ENCODE measurements at places on chromosomes 1 and 21.
A peak's percentile ranks its signal among the peaks of the same experiment; 100 is the strongest.

- DNase-seq: no peak
Measured at GRCh38 chr1:3038571-3039181, 17.4 kb downstream of the ACTRT2 start.

GRCh38 chr1:54273092-54273794 is 73.3 kb downstream of the MRPL37 start:
- DNase-seq: peak; percentile 54

- no peak for DNase-seq
Measured at GRCh38 chr1:85571828-85572227, 8.7 kb upstream of the CCN1 start.

DNA sequence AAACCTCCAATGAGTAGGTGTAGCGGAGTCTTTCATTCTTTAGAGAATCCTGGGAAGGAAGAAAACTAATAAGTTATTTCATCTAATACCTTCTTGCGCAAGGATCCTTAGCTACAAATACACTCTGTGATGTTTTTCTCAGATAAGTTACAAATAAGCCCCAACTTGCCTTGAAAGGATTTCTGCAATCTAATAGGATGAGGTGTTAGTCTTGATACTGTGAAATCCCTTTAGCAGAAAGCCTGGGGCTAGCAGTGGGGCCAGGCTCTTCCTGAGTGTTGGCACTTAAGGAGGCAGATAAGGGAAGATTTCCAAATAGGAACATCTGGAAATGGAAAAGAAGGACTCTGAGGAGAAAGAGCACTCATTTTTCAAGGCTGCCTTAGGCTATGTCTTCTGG is 168.0 kb upstream of the DAB1 start:
- no peak for DNase-seq

DNA sequence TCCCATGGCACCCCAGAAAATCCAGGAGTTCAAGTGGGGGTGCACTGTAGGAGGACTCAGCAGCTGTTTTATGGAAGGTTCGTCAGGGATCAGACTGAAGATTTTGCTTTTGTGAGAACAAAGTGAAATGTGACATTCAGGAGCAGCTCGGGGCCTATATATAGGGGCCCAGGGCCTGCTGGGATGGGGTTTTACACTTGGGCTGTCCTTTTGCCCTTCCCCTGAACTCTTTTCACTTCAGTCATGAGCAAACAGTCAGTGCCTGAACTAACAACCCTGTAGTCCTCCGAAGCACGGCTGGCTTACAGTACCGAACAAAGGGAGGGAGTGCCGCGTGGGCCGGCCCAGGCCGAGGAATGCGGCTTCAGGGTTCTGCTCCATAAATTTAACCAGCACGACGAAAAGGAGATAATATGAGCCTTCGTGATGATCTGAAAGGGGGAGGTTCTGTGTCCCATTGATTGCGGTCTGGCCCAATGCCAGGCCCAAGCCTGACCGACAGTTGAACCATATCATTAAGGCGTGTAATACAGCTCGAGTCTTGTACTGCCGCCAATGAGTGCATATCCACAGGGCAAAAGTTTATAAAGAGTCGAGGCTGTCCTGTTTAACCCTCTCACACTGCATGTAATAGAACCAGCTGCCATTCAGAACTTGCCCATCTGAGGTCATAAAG is 139.9 kb downstream of the DHRS3 start:
- peak; percentile 100 for DNase-seq

DNA sequence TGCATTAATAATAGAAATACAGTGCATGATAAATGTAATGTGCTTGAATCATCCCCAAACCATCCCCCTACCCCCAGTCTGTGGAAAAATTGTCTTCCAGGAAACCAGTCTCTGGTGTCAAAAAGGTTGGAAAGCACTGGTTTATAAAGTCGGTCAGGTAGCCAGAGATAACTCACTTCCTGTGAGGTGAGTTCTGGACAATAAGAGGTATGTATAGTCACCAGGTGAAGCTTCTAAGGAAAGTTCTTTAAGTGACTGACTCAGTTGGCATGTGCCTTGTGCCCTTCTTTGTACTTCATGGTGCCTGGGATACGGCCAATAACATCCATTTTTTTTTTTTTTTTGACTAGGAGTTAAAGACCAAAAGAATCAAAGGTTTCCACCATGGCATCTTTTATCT is 103.7 kb downstream of the GPATCH2 start:
- DNase-seq: no peak

DNA sequence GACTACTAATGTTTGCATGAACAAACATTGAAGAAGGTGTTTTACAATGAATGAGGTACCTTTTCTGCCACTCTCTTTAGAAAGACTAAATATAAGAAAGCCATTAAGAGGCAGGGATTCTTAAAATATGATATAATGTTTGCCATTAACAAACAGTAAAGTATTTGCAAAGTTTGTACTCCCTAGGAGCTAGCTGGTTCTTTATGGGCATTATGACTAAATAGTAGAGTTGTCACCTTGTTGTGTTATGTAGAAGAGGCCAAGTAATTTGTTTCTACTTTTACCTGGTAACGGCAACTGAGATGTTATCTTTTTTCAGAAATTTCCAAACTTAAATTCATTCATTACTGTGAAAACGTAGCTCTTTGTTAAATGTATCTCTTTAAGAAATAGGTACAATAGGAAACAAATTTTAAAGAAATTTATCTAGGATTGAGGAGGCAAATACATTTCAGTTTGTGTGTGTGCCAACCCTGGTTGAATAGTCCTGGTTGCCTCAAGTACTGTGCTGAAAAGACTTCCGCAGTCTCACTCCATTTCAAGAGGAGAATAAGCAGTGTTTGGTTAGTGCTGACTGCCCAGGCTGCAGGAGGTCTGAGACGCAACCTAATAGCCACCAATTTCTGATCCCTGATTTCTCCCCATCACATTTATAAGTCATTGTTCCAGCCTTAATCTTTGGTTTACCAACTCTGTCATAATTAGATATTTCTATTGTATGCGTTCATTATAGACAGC is 52.1 kb downstream of the WDR3 start:
- no peak for DNase-seq

DNA sequence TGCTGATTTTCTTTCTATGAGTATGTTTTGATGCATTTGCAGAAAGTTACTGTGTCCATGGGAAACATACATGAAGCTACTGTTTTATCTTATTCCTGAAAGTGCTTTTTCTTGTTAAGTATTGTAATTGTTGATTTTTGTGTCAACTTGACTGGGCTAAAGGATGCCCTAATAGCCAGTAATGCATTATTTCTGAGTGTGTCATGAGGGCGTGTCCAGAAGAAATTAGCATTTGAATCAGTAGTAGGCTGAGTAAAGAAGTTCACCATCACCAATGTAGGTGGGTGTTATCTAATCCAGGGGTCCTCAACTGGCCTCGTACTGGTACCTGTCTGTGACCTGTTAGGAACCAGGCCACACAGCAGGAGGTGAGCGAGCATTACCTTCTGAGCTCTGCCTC is 760.2 kb downstream of the PLA2G4A start:
- DNase-seq: no peak

DNA sequence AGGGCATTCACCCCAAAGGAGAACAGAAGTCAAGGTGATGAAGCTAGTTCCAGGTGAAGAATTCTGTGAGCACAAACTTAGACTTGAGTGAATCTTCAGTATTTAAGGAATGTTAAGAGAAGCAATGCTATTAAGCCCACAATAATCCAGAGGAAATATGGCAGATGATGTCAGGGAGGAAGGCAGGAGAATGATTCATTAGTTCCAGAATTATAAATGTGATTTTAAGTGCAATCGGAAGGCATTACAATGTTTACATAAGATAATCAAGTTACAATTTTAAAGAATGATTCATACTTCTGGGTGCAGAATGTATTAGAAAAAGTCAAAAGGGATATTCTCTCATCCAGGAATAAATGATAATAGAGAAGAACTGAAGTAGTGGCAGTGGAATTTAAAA is 545.2 kb upstream of the BRINP3 start:
- DNase-seq: peak; percentile 43

GRCh38 chr1:180119837-180120236 is 34.8 kb upstream of the QSOX1 start:
- no peak for DNase-seq

DNA sequence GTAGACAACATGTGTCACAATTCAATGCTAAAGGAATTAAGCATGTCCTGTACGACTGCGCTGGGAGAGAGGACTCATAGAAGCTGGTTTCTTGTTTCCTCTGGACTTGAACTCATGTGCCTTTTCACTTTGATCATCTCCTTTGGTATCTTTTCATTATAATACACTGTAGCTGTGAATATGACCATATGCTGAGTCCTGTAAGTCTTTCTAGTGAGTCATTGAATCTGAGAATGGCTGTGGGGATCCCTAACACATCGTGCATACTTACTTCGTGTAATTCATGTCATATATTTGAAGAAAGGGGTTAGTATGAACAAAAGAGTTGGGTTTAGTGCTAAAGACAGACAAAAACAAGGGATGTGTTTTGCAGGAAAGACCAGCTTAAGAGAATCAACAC is 148.1 kb upstream of the RUNX1 start:
- no peak for DNase-seq

DNA sequence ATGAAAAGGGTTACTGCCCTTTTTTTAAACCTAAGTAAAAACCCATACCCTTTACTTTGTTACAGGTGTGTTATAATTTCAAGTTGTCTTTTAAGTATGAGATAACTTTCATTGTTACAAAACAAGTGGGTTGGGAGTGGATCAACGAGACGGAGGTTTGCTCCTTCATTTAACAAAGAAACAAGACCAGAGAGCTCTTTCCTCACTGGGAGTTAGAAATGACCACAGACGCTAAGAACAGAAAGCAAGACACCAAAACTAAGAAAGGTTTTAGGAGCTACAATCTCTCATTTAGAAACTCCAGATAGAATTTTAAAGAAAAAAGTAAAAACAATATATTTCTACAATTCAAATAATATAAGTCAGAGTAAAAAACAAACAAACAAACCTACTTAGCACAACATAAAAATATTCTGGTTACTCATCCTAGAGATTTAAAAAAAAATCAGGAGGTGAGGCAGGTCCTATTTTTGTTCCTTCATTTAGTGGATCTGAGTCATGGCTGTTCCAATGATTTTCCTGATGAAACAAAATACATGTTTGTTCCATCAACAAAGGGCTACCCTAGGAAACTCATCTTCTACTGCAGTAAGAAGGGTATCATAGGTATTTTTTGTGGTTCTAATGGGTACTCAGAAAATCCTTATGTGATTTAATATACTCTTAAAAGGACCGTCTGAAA is 33.0 kb downstream of the APP start:
- no peak for DNase-seq

DNA sequence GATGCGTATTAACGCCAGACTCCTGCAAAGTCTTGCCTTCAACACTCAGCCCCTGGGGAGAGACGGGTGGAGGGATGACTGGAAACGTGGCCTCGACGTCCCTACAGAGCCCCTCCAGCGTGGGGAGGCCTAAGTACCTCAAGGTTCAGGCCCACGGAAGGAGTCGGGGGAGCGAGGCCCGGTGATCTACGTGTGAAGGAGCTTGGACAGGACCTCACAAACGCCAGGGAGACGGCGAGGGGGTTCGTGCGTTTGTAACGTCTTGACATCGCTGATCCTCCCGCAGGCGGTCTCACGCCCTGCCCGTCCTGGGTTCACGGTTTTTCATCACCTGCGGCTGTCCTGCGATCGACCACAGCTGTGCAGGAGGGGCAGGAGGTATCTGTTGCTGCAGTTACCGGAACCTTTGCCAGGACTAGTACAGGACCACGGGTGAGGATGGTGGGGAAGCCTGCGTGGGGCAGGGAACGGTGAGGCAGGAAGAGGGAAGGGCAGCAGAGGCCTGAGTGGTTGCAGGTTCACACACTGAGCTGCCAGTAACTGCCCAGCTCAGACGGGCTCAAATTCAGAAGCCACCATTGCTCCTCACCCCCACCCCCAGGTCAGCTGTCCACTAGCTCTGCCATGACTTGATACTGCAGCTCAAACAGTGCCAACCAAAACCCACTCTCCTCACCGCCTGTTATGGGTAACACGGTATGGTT is 889 bp upstream of the CCNL2 start:
- no peak for DNase-seq

DNA sequence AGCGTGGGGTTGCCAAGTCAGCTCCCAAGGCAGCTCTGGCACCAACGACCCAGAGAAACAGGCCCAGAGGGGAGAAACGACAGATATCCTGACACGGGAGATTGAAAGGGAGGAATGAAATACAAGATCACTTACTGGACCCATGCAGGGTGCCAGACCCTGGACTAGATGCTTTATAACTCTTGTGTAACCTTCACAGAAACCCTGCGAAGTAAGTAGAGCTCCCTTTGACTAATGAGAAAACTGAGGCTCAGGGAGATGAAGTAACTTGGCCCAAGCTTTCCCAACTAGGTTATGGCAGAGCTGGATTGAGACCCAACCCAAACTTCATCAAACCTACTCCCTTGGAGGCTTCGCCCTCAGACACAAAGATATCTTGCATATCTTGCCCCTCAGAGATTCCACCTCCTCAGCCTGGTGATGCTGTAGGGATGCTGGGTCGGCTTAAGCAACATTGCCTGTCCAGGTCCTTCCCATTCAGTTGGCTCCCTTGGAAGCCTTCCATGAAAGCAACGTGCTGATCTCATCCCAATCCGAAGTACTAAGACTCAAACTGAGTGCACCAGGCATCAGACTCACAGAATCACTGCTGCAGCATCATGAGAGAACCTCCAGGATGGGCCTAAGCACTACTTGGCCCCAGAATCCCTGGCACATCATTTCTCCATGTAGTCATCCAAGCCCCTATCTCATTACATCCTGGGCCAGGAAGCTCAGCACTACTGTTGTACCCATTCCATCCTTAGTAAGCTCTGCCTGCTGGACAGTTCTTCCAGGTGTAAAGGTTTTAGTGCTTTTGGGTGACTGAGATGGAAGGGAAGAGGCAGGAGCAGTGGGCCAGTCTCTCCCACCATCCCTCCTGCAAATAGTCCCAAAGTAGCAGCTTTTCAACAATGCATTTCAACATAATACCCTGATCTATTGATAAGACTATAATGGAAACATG is 1.1 kb upstream of the IGSF9 start:
- no peak for DNase-seq

- no peak for DNase-seq
Measured at GRCh38 chr1:182213163-182213562, 151.7 kb upstream of the ZNF648 start.

DNA sequence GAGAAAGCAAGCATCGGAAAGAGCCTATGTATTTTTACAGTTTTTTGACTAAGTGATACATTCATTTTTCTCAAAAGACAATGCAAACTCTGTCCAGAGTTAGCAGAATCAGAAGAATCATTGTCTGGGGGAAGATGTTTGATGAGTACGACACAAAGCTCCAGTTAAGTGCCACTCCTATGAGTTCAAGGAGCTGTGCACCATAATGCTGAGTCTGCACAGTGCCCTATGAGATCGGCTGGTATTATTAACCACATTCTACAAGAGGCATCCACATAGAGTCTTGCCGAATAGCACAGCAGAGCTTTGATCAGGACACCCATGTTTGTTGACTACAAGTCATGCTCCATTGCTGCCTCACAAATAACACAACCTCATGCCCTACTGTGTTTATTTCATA is 54.9 kb upstream of the RAP1GAP start:
- no peak for DNase-seq

- DNase-seq: peak; percentile 46
Measured at GRCh38 chr1:112533029-112533428, 24.3 kb downstream of the WNT2B start.

GRCh38 chr1:63640633-63641567 is 47.7 kb downstream of the PGM1 start:
- no peak for DNase-seq

Measured in brain microvascular endothelial cell (primary cell).